Pancreas (tissue), 10 donors: ENCODE measurements at places on chromosomes 16 and 17.

- DNase-seq = no peak
Measured at GRCh38 chr17:41481036-41481435, at the start of gene KRT35. Gene KRT35, minus strand, starts transcription at chr17:41481151. Its CDS starts 54 bp downstream, at chr17:41481097.

- DNase-seq = no peak
Measured at GRCh38 chr16:53678756-53679343, 24.8 kb downstream of the RPGRIP1L start.

GRCh38 chr17:82316651-82317393 lies 586 bp downstream of the CD7 start:
- DNase-seq = no peak

GRCh38 chr17:1762901-1763898 lies 1.3 kb downstream of the SERPINF1 start:
- DNase-seq = no peak
